ENCODE measurements at places on chromosomes 4 and X.

- DNase-seq, result peak; percentile 65
Measured at GRCh38 chrX:123884809-123885408, 25.1 kb downstream of the XIAP start.

- peak; percentile 36 for DNase-seq
Measured at GRCh38 chrX:151151665-151152267, 24.6 kb upstream of the GPR50 start.

- DNase-seq, result no peak
Measured at GRCh38 chr4:2515830-2516550, 20.5 kb upstream of the FAM193A start.

DNA sequence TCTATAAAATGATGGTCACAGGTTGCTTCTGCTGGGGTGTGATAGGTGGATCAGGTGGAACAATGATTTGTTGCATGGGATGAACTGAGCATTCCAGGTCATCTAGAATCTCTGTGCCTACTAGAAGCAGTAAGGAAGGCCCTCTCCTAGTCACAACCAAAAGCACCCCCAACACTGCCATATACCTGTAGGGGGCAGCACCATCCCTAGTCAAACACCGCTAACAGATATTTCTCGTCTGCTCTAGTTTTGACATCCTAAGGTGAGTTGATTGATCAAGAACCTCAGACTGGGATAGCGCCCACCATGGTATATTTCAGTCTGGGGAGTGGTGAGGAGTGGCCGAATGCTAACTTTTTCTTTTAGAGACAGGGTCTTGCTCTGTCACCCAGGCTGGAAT is 160.2 kb downstream of the NHS start:
- peak; percentile 54 for DNase-seq

- no peak for DNase-seq
Measured at GRCh38 chr4:40192114-40193015, 4.5 kb upstream of the RHOH start.

DNA sequence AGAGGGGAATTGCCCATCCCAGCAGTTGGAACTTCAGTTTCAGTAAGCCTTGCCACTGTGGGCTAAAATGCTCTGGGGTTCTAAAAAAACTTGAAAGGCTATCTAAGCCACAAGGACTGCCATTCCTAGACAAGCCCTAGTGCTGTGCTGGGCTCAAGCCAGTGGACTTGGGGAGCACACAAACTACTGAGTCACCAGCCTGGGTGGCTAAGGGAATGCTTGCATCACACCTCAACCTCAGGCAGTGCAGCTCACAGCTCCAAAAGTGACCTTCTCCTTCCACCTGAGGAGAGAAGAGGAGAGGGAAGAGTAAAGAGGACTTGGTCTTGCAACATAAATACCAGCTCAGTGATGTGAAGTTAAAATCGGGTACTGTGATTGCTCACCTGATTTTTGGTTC is 116.7 kb upstream of the GLRA2 start:
- no peak for DNase-seq

GRCh38 chrX:37912304-37912703 is 64.9 kb upstream of the DYNLT3 start:
- DNase-seq, result no peak

DNA sequence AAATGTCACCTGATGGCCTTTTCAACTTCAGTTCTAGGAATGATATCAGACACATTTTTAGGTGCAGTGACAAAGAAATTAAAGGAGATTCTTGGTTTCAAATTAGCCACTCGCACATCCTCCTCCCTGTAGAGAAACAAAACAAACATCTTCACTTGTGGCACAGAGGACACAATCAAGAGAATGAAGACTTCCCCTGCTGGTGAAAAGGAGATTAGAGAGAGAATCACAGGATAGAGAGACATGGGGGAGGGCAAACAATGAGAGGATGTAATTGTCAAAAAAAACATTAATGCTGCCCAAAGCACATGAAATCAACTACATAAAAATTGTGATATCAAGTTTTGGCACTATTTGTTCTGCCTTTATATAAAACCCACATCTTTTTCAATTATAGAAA is 34.5 kb downstream of the ACE2 start:
- DNase-seq, result no peak

- DNase-seq, result peak; percentile 42
Measured at GRCh38 chr4:165009493-165010227, 22.1 kb upstream of the TRIM60 start.

- DNase-seq, result no peak
Measured at GRCh38 chrX:39564751-39565150, 533.0 kb downstream of the BCOR start.

GRCh38 chrX:10507876-10508275 is 112.5 kb downstream of the MID1 start:
- DNase-seq, result no peak

DNA sequence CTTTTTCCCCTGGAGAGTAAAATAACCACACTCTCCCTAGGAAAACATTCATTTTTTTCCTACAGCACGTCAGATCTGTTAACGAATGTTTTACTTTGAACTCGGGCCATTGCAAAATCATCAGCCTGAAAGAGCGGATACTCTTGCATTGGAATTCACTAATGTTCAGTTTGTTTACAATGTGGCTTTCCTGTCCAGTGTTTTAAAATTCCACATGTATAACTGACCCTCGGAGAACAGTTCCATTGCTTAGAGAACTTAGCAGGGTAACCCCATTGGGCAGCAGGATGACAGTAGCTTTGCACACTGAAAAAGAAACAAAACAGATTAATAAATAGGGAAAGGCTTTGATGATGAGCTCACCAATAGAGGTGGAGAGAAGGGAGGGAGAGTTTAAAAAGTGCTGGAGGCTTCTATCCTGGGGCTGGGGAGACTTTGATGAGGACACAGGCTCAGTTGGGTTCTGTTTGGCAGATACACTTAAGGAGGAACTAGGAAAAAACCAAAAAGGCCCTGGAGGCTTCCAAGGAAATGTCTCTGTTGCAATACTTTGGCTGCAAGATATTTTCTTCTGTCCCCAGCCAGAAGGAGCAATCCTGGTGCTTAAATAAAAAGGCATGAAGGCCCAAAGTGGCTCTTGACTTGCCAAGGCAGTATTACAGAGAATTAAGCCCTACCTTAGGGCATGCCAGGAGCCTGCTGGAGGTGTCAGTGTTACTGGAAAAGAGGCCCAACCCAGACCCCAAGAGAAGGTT is 143.1 kb downstream of the ARSF start:
- no peak for DNase-seq

- no peak for DNase-seq
Measured at GRCh38 chr4:187283201-187283955, 559.7 kb upstream of the FAT1 start.

DNA sequence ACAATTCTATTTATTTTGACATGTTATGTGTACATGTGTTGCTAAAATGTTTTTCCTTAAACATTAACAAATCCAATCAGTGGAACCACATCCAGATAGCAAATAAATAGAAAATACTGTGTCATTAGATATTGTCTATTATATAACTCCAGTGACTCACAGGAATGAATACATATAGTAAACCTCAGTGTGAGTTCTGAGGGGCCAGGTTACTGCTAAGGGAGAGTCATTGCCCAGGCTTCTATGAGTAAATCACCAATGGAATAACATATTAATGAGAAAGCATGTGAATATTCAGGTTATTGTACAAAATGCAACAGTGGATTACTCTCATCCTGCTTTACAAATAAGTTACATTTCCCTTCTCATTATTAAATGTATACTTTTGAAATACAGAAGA is 27.2 kb downstream of the TACR3 start:
- DNase-seq, result no peak

GRCh38 chr4:89539374-89539773 is 231.8 kb upstream of the GPRIN3 start:
- DNase-seq, result no peak

GRCh38 chr4:98601708-98602107 is 56.7 kb downstream of the TSPAN5 start:
- no peak for DNase-seq

DNA sequence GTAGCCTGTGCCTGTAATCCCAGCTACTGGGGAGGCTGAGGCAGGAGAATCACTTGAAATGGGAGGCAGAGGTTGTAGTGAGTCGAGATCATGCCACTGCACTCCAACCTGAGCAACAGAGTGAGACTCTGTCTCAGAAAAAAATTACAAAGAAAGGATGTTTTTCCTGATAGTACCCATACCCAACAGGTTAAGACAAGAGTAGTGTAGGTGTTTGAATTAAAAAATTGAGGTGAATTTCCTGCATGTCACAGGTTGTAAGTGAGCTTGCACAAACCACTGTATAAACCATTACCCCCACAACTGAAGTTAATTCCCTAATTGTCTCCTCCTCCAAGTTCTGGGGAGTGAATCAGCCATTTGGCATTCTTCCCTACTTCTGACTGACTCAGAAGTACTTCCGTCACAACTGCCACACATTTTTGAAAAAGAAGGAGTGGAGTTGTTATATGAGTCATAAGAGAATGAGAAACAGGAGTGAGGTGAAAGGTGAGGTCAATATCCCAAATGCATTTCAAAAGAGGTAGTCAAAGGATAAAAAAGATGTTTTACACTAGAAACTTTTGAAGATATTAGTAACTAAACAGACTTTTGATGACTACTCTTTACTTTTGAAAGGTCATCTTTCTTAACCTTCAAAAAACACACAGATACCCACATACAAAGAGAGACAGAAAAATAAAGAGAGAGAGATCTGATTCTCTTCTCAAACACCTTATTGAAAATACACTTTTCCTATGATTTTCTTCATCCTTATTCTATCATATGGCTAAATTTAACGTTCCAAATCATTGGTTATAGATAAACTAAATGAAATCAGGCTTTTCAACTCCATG is 134.5 kb downstream of the BTC start:
- DNase-seq, result no peak

DNA sequence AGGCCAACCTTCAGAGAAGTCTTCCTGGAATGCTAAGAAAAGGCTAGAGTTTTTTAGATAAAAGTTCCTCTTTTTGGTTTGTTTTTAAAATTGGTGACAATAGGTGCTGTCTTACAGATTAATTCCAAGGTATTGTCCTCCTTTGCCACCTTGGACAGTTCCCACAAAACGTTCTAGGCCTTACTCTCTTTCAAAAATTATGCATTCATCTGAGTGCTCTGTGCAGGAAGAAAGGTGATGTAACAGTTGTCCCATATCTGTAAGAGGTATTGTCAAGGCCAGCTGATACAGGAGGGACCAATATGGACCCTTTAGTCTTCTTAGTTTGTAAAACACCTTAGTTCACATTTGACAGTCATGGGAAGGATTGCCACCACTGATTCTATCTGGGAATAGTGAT is 15.9 kb upstream of the CXCL5 start:
- no peak for DNase-seq

DNA sequence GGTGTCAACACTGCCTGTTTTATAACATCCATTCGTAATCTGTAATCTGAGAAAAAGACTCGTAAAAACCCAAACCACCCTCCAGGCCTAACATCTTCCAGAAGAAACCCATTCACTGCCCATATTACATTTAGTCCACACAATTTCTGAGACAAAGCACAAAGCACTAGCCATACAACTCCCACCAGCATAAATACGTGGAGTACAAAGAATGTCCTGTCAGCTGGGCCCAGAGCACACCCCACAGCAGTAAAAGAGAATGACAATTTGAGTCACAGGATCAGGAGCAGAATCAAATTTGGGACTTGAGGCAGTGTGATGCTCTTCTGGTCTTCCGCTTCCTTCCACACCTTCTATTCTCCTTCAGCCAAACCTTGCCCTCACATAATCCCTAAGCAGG is 6.8 kb downstream of the MECP2 start:
- no peak for DNase-seq

- no peak for DNase-seq
Measured at GRCh38 chrX:79117078-79117477, 27.4 kb upstream of the GPR174 start.

GRCh38 chr4:88583631-88584470 is 8.4 kb upstream of the HERC3 start:
- no peak for DNase-seq

DNA sequence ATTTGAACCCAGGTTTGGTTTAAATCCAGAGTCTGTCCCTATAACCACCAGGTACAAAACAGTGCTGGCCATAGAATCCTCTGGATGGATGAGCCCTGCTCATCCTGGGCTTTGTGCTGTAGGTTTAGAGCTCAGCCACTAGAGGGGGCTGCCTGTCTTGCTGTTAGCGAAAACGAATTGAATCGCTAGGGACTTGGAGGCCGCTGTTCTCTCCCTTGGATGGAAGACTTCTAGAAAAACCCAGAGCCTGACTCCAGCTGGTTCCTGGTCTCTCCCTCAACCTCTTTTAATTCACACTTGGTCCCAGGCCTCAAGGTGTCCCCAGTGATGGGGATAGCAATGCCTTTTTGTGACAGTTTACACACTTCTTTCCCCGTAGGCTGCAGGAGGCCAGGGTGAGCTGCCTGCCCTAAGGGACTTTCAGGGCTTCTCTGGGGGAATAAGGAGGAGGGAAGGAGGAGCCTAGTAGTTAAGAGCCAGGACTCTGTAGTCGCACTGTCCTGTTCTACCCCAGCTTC is 8.7 kb downstream of the RIPPLY1 start:
- peak; percentile 34 for DNase-seq

DNA sequence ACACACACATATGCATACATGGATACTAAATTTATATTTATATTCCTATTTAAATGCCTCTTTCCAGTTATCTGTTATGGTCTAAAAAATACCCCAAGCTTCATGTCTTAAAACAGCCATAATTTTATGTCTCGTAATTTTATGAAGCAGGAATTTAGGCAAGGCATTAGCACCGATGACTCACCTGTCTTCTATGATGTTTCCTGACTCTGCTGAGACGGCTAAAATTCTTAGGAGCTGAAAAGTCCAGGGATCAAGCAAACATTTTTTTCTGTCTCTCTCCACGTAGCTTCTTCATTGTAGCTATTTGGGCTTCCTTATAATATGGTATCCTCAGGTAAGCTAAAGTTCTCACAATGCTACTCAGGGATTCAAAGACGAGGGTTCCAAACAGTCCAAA is 930.3 kb downstream of the STIM2 start:
- no peak for DNase-seq

DNA sequence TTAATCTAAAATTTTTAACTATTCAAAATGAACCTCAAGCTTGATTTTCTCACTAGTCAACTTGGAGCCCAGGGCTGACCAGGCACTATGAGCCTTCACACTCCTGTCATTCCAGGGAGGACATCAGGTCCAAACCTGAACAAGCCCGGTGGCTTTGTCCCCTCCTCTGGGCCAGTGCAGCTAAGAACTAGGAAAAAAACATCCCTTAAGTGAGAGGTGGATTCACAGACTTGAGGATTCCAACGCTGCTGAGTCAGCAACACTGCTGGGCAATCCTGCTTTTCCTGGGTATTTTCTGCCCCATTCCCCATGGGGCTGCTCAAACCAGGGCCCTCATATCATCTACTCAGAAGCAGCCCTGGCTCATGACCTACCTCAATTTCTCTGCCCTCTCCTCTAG is 4.0 kb downstream of the RNF212 start:
- no peak for DNase-seq

DNA sequence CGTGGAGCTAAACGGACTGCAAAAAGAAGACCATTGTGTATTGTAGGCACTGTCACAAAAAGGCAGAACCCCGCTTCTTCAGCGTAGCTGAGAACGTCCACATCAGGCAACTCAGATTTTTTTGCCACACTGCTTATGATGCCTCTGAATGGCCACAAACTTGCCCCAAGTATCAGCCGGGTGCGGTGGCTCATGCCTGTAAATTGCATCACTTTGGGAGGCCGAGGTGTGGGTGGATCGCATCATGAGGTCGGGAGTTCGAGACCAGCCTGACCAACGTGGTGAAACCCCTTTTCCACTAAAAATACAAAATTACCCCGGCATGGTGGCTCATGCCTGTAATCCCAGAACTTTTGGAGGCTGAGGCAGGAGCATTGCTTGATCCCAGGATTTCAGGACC is 14.9 kb upstream of the IL3RA start:
- no peak for DNase-seq
